ENCODE measurements at places on chromosomes 12 and 14.

DNA sequence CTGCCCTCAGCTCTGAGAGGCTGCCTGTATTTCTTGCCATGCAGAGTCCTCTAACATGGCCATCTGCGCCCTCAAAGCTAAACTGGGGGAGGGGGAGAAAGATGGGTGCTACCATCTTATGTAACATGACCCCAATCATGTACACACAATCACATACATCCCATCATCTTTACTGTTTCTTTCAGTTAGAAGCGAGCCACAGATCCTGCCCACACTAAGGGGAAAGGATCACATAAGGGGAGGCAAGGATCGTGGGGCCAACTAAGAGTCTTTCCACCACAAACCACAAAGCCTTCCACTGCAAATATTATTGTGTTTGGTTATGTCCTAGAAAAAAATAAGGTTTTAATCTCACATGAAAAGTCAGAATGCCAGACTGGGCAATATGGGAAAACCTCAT, 11.8 kb upstream of the AMN1 start:
- DNase-seq, result no peak

- no peak for DNase-seq
These were observed 241.0 kb upstream of the NPAS3 start for GRCh38 chr14:32697704-32698103.

- DNase-seq, result no peak
These were observed 59.7 kb downstream of the RCOR1 start for GRCh38 chr14:102652194-102652593.

GRCh38 chr12:69991690-69992288, 166.8 kb downstream of the MYRFL start:
- no peak for DNase-seq

DNA sequence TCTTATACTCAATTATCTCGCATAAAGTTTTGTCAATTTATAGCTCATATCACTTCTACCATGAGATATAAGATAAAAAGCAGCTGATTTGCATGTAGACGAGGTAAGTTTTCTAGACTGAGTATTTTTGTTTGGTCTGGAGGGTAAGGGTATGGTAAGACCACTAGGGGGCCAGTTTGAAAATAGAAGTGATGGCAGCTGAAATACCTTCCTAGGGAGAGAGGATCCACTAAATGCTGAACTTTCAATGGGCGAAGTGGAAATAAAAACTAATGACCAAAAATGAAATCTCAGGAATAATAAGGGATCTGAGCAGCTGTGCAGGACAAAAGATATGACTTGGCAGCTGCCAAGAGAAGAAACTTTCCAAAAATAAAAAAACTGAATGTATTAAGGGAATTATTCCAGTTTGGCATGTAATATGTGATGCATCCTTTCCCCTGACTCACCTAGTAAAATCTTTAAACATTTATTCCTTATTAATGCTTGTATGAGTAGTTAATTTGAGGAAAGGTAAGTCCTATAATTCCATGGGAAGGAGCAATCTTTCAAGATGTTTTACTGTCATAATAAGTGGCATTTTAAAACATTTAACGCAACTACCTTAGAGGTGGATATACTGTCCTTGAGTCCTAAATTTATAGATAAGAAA, 754.5 kb downstream of the C12orf50 start:
- peak; percentile 54 for DNase-seq

DNA sequence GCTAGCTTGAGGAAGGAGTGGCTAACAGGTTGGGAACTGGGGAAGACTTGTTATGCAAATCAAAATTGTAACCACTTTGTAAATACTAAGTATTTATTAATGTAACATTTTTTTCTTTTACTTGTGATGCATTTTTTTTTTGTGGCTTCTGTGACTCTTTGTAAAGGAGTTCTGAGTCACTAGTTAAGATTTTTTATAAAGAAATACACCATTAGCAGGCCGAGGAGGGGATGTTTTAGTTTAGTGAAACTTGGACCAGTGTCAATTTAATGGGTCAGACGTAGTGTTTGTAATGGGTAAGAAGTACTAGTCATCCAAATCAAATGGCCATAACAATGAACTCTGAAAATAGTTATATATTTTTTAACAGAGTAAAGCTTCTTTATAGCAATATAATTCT, 43.1 kb downstream of the AKAP6 start:
- DNase-seq, result no peak

DNA sequence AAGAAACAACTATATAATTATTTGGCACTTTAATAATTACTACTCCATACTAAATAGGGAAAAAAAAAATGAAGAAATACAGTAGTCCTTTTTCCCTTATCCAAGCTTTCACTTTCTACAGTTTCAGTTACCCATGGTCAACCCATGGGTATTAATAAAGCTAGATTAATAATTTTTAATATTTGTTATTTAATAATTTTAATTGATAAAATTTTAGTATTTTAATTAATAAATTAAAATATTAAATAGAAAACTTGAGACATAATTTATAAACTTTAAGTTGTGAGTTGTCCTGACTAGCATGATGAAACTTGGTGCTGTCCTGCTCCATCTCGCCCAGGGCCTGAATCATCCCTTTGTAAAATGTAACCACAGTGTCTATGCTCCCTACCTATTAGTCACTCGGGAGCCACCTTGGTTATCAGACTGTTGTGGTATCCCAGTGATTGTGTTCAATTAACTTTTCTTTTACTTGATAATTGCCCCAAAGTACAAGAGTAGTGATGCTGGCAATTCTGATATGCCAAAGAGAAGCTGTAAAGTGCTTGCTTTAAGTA, 71.8 kb downstream of the PAWR start:
- DNase-seq, result no peak

GRCh38 chr14:104678346-104678745, 11.1 kb upstream of the INF2 start:
- peak; percentile 64 for DNase-seq

- no peak for DNase-seq
These were observed 27.6 kb downstream of the PDE3A start for GRCh38 chr12:20395791-20396550.

GRCh38 chr12:107328442-107329133, 235.2 kb upstream of the CRY1 start:
- peak; percentile 23 for DNase-seq

DNA sequence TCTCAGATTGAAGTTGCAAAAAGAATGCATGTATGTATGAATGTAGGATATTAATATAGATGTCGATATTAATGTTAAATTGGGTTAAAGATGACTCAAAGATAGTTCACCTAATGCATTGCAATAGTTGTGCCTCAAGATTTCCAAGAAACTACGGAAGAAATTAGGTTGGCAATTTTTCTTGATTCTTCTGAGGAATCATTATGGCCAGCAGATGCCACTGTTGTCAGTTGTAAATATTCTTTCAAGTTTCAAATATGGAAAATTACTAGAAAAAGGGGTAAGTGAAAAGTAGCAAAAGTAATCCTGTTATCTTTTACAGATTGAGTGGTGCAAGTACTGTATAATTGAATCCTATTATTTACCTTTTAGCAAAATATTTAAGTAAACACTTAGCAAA, 202.1 kb downstream of the ADAMTS20 start:
- DNase-seq, result no peak

DNA sequence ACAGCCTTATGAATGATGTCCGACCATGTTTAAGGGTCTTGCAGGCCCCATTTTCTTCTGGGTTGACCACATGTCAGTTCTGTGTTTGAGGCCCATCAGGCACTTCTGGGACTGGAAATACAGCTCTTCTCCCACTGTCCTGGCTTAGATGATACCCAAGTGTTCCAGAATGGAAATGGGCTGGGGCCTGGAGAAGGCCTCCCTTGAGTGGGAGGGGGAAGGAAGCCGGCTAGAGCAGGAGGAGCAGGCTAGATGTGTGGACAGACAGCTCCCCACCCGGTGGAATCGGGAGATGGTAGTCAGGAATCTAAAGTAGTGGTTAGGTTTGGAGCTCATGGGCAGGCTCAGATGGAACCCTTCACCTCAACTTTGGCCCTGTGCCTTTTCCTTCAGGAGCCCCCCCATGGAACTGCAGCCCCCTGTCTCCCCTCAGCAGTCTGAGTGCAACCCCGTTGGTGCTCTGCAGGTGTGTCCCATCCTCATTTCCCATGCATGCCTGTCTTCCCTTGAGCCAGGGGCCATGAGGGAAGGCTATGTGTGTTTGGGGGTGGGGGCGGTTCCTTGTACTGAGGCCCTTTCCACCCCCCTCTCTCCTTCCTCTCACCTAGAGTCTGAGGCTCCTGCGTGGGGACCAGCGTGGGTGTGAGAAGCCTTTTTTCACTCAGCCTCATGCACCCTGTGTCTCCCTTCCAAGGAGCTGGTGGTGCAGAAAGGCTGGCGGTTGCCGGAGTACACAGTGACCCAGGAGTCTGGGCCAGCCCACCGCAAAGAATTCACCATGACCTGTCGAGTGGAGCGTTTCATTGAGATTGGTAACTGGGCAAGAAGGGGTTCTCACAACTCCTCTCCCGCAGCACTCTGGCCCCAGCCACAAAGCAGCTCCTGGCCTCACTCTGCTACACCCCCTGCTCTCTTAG, 3.0 kb downstream of the NPFF start:
- DNase-seq, result no peak

- DNase-seq, result peak; percentile 26
These were observed 139.1 kb downstream of the ERC1 start for GRCh38 chr12:1130164-1130563.

- DNase-seq, result no peak
These were observed 55.9 kb downstream of the TSPAN11 start for GRCh38 chr12:30982413-30982812.

DNA sequence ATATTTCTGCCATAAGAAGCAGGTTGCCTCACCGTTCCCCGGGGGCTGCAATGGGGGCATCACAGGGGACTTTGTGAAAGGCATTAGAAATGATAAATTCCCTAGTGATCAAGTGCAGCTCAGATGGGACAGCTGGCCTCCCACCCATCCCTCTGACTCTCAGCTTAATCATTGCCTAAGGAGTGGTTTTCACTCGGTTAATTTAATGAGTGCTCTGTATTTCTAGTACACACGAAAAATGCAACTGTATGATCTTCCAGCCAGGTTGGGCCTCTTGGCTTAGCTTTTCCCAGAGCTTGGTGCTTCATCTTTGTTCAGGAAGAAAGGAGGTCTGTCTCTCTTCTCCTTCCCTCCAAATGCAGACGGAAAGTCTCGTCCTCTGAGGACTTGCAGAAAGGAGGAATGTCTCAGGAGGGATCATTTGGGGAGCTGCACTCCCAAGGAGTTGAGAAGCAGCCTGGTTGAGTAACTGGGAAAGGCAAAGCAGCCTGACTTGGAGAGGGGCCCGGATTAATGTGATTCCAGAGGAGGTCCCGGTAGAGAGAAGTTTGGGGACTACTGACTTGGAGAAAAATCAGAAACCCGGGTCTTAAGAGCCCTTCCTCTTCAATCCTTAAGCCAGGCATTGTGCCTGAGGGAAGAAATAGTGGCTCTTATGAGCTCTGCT, 7.2 kb downstream of the CD9 start:
- no peak for DNase-seq

GRCh38 chr14:103684871-103685270, 30.4 kb downstream of the XRCC3 start:
- no peak for DNase-seq

DNA sequence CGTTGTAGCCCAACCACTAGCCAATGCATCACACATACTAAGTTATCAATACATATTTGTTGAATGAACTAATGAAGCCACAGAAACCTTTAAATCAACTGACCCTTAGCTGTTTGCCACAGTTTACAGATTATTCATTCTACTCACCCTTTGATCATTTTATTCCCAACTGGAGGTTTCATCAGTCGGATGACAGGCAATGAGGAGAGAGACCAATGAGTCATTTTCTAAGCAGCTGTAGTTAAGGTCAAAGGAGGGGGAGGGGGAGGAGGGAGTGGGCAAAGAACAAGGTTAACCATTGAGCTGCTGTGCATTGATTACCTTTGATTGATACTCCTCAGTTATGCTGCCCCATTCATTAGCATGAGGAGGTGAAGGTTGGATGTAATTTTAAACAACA, 469.5 kb downstream of the VRK1 start:
- peak; percentile 86 for DNase-seq

GRCh38 chr12:118773956-118774723, 207.2 kb upstream of the SRRM4 start:
- DNase-seq, result peak; percentile 89

All from mesendoderm (in vitro differentiated cells).